ENCODE measurements at places on chromosomes 4 and X.

- H3K36me3 ChIP-seq = no peaks in the 10 kb centered on the region
- H3K27me3 ChIP-seq = no peaks in the 10 kb centered on the region
- DNase-seq = peak; percentile 21
- no peak overlapping the region for H3K27ac ChIP-seq
- H3K4me1 ChIP-seq = no peaks in the 10 kb centered on the region
These were observed 63.7 kb upstream of the ESX1 start for GRCh38 chrX:104318330-104319009.

DNA sequence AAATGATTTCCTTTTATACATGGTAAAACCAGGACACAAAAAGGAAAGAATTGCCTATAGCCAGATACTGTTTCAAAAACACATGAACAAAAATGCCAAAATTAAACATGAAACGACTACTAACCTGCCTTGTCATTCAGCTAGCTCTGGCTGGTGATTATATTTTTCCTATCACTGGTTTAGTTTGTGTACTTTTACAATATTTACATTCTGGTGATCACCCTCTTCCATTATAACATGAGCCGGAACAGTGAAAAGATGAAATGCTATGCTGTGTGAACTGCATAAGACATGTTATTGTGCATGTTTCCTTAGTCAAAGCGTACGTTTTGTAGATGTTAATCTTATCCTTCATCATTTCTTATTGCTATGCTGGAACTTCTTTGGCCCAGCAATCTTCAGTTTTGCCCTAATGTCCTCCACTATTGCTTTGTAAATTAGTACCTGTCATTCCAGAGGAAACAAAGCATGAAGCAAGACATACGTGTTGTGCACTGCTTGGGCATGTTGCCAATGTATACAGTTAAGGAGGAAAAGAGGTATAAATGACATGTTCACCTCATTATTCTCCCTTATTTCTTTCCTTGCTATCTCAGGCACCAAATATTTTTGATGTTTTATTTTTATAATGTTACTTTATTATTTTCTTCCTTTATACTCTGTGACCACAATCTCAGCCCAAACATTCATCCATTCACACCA is 386.3 kb downstream of the ARHGAP24 start:
- H3K27me3 ChIP-seq = no peaks in the 10 kb centered on the region
- H3K27ac ChIP-seq = no peak overlapping the region
- H3K4me3 ChIP-seq = no peak overlapping the region
- H3K36me3 ChIP-seq = no peaks in the 10 kb centered on the region

GRCh38 chrX:78199851-78200250 is 60.4 kb upstream of the TAF9B start:
- no peaks in the 10 kb centered on the region for H3K36me3 ChIP-seq
- DNase-seq = peak; percentile 6
- H3K27me3 ChIP-seq = no peaks in the 10 kb centered on the region
- no peak overlapping the region for H3K27ac ChIP-seq
- H3K4me3 ChIP-seq = no peak overlapping the region

GRCh38 chr4:11297627-11298026 is 131.1 kb downstream of the HS3ST1 start:
- no peaks in the 10 kb centered on the region for H3K4me1 ChIP-seq
- no peak overlapping the region for H3K27ac ChIP-seq
- no peaks in the 10 kb centered on the region for H3K27me3 ChIP-seq
- H3K36me3 ChIP-seq = no peaks in the 10 kb centered on the region
- DNase-seq = no peak

DNA sequence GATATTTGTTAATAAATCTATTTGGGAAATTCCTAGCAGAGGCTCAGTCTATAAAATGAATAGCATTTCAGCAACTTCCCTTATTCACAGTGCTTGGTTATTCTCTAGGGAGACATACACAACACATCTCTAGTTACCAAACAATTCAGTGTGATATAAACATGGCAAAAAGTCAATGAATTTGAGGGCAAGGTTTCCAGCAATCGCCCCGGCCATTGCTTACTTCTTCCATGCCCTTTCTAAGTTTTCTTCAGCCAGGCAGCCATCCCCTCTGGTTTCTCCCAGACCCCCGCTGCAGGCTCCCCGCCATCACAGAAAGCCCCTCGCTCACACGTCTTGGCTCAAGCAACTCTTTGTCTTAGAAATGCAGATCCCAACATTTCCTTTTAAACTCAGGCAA is 4.4 kb downstream of the TLR7 start:
- H3K4me3 ChIP-seq = no peak overlapping the region

DNA sequence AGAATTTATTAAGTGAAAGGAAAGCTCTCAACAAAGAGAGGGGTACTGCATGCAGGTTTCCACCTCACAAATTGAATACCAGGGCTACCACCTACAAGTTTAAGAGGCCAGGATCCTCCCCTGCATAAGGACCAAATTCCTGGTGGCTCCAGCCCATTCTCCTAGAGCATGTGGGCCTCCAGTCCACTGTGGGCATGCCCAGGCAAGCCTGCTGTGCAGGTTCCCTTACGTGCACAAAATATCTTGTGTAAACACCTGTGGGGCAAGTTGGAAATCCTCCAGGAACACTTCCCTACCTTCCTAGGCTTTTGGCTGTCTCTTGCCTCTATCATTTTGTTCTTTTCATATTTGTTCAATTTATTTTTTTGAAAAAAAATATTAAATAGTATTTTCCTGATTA is 724.3 kb downstream of the ARAP2 start:
- DNase-seq = no peak
- no peaks in the 10 kb centered on the region for H3K4me1 ChIP-seq
- H3K4me3 ChIP-seq = no peak overlapping the region

- H3K27ac ChIP-seq = no peak overlapping the region
- H3K27me3 ChIP-seq = no peaks in the 10 kb centered on the region
- peaks cover 6% of the 10 kb centered on the region for H3K4me1 ChIP-seq
- DNase-seq = no peak
These were observed 73.1 kb downstream of the MAGEB17 start for GRCh38 chrX:16240231-16240905.

DNA sequence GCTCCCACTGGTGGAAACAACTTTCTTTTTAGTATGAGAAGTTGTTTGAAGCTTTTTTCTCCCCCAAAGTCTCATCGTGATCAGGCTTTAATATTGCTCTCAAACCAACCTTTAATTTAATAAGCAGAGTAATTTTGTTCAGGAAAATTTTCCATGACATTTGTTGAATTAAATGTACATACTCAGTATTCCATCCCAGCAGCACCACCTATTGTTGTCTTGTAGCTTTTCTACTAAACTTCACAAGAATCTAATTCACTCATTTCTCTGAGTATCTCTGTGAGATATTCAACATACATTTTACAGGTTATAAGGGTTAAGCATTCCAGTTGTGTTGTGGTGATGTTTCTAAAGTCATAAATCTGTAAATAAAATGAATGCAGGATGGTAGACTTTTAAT is 218.3 kb upstream of the HAND2 start:
- no peaks in the 10 kb centered on the region for H3K27me3 ChIP-seq
- peak; percentile 41 for DNase-seq
- H3K36me3 ChIP-seq = no peaks in the 10 kb centered on the region
- no peak overlapping the region for H3K4me3 ChIP-seq
- no peaks in the 10 kb centered on the region for H3K4me1 ChIP-seq

DNA sequence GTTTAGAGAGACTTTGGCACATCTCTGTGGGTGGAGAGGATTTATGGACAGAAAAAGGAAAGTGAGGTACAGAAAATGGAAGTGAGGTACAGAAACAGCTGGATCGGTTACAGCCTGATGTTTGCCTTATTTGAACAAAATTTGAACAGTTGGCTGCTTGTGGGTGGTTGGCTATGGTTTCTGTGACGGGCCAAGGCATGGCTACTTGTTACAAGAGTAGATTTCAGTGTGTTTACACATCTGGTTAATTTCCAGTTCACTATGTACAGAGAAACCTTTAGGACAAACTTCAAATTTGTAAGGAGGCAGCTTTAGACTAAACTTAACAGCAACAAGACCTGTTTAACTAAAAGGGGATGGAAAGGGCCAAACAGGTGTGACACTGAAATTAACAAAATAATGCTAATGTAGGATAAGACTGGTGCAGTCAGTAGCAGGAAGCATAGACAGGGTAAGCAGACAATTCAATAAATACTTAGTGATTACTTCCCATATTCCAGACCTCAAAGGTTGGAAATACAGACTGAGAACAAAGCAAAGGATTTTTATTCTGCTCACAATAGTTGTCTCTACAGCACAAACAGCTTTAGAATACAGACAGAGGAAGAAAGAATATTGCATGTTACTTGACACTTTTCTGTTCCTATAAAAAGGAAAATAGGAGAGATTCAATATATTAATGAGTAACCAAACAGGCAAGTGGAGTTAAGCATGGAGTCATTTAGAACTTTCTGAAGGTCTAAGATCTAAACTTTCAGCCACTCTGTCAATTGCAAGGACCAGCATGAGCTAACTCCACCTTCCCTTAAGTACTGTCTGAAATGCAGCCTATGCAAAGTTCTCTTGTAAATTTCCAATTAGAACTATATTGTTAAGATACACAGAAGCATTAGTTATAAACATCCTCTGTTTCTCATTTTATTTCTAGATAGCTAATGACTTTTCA is 294.4 kb upstream of the FAT4 start:
- no peak overlapping the region for H3K4me3 ChIP-seq
- no peak overlapping the region for H3K27ac ChIP-seq
- no peaks in the 10 kb centered on the region for H3K36me3 ChIP-seq
- H3K27me3 ChIP-seq = no peaks in the 10 kb centered on the region
- no peaks in the 10 kb centered on the region for H3K4me1 ChIP-seq

DNA sequence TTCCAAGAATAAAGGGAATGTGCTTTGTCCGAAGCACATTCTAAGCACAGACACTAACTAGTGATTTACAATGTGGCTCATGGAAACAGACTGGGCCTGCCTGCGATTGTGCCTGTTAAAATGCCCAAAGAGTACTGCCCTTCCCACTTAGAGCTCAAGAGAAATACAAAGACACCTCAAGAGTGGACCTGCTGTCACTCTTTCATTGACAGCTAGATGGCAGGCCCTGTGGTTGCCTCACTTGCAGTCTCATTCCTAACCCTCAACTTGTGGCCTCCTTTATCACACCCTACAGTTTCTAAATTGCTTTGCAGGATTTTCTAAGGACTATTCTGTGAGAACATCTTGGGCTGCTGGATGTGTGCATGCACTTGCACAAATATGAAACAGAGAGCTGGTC is 331.0 kb upstream of the EMCN start:
- H3K27me3 ChIP-seq = no peaks in the 10 kb centered on the region
- no peak overlapping the region for H3K27ac ChIP-seq
- no peaks in the 10 kb centered on the region for H3K36me3 ChIP-seq
- no peak for DNase-seq
- H3K4me3 ChIP-seq = no peak overlapping the region
- no peaks in the 10 kb centered on the region for H3K4me1 ChIP-seq

DNA sequence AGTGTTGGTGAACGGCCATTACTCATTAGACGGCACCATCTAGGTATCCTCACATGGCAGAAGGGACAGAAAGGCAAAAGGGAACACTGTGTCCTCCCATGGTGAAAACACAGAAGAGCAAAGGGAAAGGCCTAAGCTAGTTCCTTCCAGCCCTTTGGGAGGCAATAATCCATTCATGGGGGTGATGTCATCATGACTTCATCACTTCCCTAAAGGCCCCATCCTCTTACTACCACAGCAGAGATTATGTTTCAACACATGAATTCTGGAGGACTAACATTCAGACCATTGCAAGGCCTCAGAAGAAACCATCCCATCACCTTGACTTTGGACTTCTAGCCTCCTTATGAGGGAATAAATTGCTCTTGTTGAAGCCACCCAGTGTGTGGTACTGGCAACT is 238.2 kb downstream of the MGST2 start:
- no peaks in the 10 kb centered on the region for H3K36me3 ChIP-seq
- H3K27me3 ChIP-seq = no peaks in the 10 kb centered on the region
- no peaks in the 10 kb centered on the region for H3K4me1 ChIP-seq
- no peak overlapping the region for H3K27ac ChIP-seq
- DNase-seq = no peak

All from mesenchymal stem cell (in vitro differentiated cells and primary cell).